ENCODE measurements at places on chromosomes 5 and 9.

DNA sequence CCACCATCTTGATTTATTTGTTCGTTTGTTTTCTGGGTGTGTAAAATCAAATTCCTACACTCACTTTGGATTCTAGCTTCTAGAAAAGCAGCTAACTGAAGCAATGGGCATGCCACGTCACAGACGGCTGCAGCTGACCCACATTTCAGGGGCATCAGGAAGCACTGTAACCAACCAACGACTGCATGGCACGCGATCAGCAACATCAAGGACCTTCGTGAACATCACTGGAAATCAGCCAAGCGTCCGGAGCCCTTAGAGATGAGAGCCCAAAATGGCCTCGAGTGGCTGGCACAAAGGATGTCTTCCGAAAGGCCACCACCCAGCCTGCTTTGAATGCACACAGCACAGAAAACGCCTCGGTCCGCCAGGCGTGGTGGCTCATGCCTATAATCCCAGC, 191.1 kb downstream of the OLFM1 start:
- DNase-seq = no peak

DNA sequence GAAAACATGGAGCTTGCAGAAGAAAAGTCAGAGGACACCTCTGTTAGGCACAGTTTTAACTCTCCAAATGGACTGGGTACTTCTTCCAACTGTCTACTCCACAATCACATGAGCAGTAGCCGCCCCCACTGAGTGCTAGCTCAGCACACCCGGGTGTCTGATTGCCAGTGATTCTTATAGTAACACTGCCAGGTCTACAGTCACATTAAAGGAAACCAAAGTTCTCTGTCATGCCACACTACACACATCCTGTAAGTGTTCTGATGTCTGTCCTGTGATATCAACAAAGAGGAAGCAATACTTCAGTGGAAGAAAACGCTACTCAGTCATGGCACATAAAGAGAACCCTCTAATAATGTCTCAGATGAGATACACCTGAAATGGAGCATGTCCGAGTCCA, at the start of gene HAVCR2:
TSS of gene HAVCR2 (minus strand) at position 69 of the 400 bp plus-strand sequence. CDS start at position 8, 61 bp downstream.
- DNase-seq = peak; percentile 30

GRCh38 chr5:96468956-96469355, 35.9 kb upstream of the PCSK1 start:
- no peak for DNase-seq

GRCh38 chr5:98898743-98899142, 30.1 kb downstream of the CHD1 start:
- DNase-seq = no peak

- DNase-seq = no peak
Observed at GRCh38 chr5:154860765-154861164, 2.3 kb downstream of the CNOT8 start.

DNA sequence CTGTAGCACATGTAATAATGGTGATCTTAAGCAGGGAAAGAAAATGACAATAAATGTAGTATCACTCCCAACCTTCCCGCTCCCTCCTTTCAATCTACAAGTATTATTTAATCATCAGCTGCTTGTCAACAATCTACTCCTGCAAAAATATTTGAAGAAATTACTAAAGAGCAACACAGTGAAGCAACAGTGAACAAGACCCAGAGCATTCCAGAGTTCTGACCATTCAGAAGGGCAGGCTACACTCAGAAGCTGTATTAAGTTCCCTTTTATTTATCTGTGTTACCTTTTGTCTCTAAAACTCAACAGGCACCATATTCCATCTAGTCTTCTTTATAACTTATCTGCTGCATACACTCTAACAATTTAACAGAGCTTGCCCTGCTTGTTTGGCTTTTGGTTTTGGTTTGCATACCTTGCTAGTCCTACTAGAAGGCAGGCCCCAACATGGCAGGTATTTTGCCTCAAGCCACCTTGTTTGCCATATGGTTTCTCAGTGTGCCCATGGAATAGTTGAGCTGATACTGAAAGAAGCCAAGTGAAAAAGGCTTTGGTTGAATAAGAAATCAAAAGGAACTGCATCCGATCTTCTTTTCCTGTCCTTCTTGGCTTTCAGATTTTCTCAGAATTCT, 253.9 kb downstream of the CEMIP2 start:
- no peak for DNase-seq

- no peak for DNase-seq
Observed at GRCh38 chr5:139910901-139911300, 115.3 kb downstream of the PSD2 start.

DNA sequence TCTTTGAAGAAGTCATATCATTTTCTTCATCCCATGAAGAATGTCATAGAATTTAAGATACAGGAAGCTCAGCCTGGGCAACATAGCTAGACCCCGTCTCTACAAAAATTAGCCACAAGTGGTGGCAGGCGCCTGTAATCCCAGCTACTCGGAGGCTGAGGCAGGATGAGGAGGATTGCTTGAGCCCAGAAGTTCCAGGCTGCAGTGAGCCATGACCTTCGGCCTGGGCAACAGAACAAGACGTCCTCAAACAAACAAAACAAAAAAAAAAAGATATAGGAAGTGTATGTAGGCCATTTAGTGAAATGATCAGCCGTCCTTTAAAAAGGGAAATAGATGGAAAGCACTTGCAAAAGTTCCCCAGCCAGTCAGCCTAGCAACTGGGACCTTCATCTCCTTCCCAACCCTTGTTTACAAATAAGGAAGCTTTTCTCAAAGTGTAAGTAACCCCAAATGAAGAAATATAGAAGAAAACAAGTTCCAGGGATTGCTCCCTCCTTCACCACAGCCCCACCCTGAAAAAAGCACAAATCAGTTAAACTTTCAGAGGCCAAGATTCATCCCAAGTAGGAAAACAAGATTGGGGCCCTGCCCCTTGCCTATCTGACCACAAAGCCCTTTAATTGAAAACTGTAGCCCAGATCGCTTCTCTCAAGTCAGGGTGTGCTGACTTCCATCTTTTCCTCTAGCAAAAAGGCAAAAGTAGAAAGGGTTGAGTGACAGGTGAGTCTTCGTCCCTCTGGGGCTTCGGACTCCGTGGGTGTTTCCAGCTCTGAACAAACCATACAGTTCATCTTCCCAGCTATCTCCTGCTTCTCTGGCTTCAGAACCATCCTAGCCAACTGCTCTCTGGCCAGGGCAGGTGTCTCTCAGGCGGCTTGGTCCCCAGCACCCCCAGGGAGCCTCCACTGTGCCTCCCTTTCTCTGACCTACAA, 1.2 kb downstream of the SLC31A2 start:
- no peak for DNase-seq

- no peak for DNase-seq
Observed at GRCh38 chr5:159908591-159908940, 7.7 kb upstream of the ADRA1B start.

Measured in GM19239 (cell line).